ENCODE measurements at places on chromosomes 3 and 15.

DNA sequence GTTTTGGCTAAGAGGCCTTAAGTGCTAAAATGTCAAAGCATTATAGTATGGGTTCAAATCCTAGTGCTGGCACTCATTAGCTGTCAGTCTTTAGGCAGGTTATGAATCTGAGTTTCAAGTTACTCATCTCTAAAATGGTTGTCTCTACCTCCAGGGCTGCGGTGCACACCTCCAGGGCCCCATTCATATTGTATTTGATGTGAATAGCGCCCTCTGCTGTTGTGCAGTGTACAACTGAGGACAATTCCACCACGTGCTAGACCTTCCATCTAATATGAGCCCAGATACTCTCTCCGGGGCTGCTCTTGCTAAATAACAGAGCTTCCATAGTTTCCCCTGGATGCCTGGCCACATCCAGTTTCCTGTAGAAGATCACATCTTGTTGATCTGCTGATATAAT, 54.3 kb downstream of the OXNAD1 start:
- peak; percentile 91 for DNase-seq

GRCh38 chr3:195302431-195302830, 31.5 kb upstream of the XXYLT1 start:
- DNase-seq = no peak

DNA sequence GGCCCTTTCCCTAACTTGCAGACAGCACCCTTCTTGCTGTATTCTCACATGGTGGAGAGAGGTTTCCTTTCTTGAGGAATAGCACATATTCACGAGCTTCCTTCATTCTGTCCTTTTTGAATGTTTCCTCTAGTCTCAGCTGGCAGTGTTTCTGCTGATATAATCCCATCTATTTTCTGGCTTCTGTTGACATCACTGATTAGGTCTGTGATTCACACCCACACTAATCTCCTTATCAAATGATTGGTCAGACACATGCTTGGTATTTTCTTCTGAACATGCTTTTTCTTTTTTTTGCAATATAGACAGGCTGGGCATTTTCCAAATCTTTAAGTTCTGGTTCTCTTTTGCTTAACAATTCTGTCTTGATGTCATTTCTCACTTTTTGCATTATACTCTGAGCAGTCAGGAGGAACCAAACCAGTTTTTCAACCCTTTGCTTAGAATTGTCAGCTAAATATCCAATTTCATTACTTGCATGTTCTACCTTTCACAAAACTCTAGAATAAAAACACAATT, 65.4 kb downstream of the OXSM start:
- DNase-seq = no peak

DNA sequence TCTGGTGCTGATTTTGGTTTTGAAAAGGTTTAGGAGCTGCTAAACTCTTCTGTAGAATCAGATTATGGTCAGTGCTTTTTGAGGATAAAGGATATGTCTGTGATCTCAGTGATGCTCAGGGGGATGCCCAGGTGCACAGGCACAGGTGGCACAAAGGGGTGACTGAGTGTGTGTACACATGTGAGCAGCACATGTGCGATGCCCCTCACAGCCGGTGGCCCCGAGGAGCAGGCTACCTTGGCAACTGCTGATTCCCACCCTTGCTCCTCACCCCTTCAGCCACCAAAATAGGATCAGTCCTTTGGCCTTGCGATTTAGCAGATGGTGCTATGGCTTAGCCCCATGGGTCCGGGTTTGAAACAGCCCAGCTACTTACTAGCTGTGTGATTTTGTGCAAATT, 51.1 kb downstream of the POMGNT2 start:
- DNase-seq = no peak

DNA sequence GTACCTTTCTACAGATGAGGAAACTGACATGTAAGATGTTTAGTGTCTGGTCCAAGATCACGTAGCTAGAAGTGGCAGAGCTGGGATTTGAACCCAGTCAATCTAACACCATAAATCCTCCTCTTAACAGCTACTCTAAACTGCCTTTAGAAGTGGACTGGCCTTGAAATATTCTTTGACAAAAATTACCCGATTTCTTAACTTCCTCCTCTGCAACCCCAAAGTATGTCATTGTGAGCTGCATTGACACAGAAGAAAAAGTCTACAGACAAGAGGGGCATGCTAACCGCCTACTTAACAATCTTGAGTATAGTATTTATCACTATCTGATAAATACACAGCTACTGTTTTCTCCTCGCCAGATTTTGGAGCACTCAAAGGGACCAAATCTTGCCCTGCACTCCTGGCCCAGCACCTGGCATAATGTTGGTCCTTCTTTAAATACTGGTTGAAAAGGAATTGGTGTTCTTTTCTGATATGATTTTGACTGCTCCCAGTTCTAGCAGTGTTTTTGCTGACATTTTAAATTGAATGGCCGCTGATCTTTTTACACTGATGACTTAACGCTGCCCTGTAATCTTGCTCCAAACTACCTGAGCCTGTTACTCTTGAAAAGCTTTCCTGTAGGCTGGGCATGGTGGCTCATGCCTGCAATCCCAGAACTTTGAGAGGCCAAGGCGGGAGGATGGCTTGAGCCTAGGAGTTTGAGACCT, 36.9 kb downstream of the ITPR1 start:
- no peak for DNase-seq
